ENCODE measurements at places on chromosomes 1 and 21.

GRCh38 chr1:175673371-175674150, 69.8 kb downstream of the TNR start:
- DNase-seq: no peak

DNA sequence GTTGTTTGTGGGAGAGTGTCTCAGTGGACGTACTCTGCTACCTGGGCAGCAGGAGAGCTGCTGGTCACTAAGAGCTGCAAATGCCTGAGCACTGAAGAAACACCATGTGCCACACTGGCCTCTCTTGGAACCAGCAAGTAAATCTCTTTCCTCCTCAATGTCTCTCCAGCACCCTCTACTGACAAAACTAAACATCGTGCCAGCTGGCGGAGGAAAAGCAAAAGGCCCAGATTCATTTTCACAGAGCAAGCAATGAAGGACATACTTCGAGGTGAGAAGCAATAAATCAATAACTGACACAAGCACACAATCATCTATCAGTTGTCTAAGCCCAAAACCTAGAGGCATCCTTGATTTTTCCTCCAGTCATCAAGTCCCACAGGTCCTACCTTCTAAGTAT, 78.1 kb downstream of the RERE start:
- DNase-seq: peak; percentile 24

- DNase-seq: peak; percentile 92
Observed at GRCh38 chr1:28144203-28145135, 32.0 kb downstream of the PTAFR start.

GRCh38 chr1:155379631-155380090, 59.0 kb downstream of the RUSC1 start:
- no peak for DNase-seq

- DNase-seq: no peak
Observed at GRCh38 chr1:236392182-236392581, 1.9 kb upstream of the EDARADD start.

DNA sequence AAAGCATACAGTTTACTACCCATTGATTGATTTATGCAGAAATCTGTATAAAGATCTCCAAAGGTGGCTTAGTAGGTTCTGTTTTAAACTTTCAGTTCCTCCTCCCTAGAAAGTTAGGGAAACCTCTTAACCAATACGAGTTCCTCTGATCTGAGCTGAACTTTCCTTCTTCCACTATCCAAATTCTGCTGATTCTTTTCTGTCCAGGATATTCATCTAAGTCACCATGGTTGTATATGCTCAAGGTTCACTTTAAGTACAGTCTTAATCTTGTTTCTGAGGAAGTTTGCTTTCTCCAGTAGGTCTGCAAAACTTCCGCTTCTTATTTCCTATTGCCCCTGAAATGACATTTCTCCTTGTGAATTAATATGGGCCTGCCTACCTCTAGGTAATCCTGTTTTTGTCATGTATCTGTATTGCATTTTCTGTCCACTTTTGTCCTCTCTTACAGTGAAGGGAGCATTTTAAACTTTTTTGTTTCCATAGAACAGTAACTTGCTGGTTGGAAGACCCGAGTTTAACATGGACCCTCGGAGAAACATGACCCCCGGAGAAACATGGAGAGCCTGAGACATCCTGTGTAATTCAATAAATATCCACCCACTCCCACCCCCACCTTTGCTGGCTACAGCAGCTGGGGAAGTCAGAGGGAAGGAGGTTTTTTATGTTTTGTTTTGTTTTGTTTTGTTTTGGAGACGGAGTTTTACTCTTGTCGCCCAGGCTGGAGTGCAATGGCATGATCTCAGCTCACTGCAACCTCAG, 16.7 kb upstream of the TUT4 start:
- no peak for DNase-seq
